CD4-positive, alpha-beta T cell treated with Interleukin-4 for 1 hour (primary cell): ENCODE measurements at places on chromosomes 3 and 15.

DNA sequence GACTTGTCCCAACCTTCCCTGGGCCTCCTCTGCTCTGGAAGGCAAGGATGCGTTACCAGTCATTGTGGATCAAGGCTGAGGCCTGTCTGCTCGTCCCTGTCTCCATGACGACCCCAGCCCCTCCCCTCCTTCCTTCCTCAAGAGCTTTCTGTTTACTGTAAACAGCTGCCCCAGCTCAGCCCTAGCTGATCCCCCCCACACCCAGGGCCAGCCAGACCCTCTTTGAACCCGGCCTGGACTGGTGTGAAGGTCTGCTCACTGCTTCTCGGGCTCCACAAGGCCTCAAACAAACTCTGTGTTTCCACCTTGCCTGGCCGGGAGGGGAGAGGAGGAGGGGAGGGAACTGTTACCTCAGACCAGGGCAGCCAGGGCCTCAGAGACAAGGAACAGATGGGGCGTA lies 16.9 kb downstream of the VPS18 start:
- no peak for DNase-seq

DNA sequence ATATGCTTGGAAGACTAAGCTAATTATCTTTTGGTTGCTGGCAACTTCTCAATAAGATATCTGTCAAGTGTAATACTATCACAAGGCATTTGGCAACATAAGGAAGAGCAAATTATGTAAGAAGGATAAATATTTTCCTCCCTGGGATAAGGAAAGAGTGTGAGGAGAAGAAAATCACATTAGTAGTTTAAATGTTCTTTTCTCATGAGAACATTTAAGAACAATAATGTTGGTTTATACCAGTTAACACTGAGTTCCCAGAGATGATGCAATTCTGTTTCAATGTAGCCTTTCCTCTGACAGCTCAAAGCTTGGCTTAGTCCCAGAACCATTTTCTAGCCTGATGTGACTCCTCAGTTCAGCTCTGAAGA lies 66.1 kb upstream of the NPHP3 start:
- DNase-seq, result no peak

- no peak for DNase-seq
Measured at GRCh38 chr3:140505213-140505612, 172.7 kb upstream of the TRIM42 start.

DNA sequence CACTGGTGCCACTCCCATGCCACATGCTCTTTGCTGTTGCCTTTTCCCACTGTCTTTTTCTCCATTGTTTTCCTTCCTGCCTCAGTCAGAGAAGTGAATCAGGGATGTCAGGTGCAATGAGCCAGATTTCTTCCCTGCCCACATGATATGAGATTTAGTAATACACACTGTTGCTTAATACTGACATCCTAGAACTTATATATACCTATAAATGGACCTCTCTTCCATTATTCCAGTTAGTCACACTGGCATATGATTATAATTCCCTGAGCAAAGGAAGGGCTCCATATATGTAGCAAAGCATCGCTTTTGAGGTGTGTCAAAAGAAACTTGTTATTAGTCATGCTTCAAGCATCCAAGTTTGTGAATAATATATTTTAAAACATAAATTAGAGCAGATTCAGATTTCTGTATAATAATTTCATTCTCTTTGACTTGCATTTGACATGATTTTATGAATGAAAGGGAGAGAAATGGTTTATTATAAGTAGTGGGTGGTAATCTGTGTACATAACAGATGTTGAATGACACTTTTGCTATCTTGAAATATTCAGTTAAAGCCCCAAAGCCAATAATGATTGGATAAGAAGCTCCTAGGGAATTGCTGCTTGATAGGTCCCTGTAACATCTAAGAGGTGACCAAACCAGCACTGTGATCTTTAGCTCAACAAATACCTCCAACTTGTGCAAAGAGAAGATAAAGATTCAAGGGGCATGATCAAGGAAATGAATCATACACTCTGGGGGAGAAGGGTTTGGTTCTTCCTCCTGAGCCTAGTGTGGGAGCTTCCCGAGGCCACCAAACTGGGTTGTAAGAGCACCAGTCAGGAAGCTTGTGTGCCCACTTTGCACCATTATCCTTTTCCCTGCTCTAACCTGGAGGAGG lies 48.6 kb downstream of the CHST2 start:
- DNase-seq, result no peak

GRCh38 chr3:187011915-187012314 lies 81.6 kb downstream of the ST6GAL1 start:
- DNase-seq, result peak; percentile 46

DNA sequence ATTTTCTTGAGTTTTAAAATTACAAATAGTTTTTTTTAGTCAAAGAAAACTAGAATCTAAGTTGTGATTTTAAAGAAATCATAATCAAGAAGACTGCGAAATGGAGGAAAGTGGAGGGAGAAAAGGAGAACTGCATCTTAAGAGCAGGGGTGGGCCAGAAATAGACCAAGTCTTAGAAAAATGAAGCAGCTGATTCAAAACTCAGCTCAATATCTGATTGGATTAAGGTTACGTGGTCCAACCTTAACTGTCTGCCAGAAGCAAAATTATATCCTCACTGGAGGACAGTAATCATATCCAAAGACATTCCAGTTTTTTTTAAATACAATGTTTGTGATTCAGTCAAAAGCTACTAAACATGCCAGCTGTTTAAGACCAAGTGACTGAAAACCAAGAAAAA lies 41.4 kb downstream of the CHSY1 start:
- no peak for DNase-seq

DNA sequence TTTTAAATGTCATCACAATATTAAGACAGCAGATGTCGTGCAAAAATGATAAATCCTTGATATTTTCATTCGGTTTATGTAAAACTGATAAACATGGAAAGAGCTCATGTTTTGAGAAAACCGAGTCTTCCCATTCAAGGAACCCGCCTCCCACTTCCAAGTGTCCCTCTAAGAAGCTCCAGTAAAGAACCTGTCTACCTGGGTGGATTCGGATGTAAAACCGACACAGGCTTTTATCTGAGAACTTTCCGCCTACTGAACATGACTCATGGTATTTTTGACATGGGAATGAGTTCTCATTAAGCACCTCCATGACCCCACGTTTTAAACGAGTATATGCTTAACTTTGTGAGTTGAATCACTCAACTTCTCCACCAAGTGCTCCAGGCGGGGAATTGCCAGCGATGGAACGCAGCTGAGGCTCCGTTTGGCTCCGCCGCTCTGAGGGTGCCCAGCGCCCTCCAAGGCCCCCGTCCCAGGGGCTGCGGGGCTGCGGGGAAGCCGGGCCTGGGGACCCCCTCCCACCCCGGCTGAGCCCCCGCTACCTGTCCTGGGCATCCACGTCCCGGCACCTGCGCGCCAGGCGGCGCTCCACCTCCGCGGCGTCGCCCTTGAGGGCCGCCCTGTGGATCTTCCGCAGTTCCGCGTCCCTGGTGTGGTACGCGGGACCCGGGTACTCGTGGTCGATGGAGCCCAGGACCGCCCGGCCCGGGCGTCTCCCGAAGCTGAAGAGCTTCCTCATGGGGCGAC lies 119.9 kb downstream of the LMLN start:
- peak; percentile 26 for DNase-seq

GRCh38 chr15:45402955-45403877 lies 24.9 kb upstream of the GATM start:
- peak; percentile 17 for DNase-seq

- DNase-seq, result no peak
Measured at GRCh38 chr3:194054540-194054939, 81.4 kb upstream of the HES1 start.

- no peak for DNase-seq
Measured at GRCh38 chr3:69386556-69387385, 883 bp upstream of the FRMD4B start.

DNA sequence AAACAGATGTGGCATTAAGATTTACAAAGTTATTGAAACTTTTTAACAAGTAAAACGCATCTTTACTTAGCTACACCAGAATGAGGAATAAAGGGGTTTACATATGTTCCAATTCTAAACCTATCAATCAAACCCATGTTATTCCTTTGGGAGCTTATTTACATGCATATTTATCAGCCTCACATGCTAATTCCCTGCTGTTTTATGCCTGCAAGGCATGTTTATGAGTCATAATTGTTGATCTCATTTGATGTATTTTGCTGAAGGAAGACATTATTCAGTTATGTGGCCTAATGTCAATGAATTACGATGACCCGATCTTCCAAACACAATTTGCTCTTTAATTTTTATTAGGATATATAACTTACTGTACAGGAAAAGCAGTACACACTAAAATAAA lies 272.9 kb downstream of the TBC1D5 start:
- no peak for DNase-seq

- peak; percentile 95 for DNase-seq
Measured at GRCh38 chr15:52018693-52019393, at the start of gene MAPK6. MAPK6 (plus strand) TSS chr15:52019219; CDS start chr15:52046461, 27,242 bp downstream.

DNA sequence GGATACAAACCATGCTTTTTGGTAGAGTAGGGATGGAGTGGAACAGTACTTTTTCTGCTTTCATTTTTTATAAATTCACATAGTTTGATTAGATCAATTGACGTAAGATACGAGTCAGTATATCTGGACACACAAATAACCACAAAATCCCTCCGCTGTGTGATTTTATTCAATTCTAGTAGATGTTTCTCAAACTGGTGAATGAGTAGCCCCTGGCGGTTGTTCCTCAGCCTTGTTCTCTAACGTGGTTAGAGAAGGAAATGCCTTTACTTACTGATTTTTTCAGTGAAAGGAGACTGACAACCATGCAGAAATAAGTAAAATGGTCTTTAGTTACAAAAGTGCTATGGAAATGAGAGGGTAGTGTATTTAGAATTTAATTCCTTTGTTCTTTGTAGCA lies 161.0 kb downstream of the TCF12 start:
- no peak for DNase-seq

GRCh38 chr3:151501923-151502632 lies 41.2 kb upstream of the IGSF10 start:
- DNase-seq, result no peak

GRCh38 chr3:178263236-178263916 lies 272.9 kb upstream of the KCNMB2 start:
- no peak for DNase-seq

DNA sequence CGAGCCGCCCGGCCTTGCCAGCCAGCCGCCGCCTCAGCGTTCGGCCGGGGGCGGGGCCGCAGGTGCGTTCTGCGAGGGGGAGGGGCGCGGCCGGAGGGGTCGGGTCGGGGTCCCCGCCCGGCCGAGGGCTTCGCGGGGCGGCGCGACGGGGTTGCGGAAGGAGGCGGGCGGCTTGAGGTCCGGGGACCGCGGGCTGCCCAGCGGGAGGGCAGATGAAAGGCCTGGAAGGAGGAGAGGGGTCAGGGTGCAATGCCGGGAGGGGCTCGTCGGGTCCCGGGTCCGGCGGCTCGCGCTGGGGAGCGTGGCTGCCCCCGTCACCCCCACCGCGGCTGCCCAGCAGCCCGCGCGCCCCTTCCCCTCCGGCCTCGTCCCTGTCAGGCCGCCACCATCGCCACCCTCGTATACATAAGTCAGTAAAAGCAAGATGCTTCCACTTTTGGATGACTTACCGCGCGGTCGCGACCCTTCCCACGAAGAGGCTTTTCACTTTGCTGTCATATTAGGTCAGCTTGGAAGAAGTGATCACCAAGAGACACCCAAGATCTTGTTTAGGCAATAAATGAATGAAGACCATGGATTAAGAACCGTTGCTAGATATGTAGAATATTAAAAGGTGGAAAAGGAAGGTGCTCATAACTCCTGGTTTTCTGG lies 620 bp upstream of the ANP32A start:
- peak; percentile 23 for DNase-seq

DNA sequence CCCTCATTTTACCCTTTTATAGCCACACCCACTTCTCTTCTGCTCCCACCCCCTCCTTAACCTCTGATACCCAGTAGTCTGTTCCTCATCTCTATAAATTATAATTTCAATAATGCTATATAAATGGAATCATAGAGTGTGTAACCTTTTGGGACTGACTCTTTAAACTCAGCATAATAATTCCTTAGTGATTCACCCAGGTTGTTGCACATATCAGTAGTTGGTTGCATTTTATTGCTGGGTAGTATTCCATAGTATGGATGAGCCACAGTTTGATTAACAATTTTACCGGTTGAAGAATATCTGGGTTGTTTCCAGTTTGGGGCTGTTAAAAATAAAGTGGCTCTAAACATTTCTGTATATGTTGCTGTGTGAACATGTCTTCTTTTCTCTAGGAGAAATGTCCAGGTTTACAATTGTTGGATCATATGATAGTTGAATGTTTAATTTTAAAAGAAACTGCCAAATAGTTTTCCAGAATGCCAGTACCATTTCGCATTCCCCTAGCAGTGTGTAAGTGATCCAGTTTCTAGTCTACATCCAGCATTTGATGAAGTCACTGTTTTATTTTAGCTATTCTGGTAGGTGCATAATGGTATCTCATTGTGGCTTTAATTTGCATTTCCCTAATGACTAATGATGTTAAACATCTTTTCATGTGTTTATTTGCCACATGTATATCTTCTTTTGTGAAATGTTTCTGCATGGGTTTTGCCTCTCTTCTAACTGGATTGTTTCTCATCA lies 68.5 kb downstream of the VPS8 start:
- no peak for DNase-seq

GRCh38 chr3:4409971-4410573 lies 57.0 kb downstream of the SUMF1 start:
- DNase-seq, result no peak

DNA sequence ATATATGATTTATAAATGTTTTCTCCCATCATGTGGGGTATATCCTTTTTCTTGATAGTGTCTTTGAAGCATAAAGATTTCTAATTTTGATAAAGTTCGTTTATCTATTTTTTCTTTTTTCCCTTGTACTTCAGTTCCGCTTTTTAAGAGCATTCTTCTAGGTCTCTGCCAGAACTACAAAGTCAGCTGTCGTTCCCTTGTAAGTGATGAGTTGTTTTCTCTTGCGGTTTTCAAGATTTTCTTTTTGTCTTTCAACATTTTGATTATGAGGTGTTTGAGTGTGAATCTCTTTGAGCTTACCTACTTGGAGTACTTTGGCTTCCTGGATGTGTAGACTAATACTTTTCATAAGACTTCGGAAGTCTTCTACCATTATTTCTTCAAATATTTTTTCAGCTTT lies 9.3 kb upstream of the PRICKLE2 start:
- DNase-seq, result no peak

GRCh38 chr15:90013503-90013937 lies 12.4 kb downstream of the ZNF710 start:
- DNase-seq, result no peak

GRCh38 chr15:25900901-25901300 lies 37.8 kb upstream of the ATP10A start:
- no peak for DNase-seq

DNA sequence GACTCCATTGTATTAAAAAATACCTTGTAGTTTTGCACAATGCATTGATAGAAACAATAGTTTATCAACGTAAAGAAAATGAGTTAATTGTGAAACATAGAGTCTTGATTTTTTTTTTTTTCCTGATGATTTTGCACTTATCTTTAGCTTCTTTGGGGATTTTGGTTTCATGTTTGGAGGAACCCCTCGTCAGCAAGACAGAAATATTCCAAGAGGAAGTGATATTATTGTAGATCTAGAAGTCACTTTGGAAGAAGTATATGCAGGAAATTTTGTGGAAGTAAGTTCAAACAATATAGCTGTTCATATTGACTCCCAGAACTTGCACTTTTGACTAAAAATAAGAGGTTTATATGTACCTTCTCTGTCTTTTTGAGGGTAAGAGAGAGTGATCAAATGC lies 7.0 kb downstream of the DNAJB11 start:
- no peak for DNase-seq
